Progenitor cell of endocrine pancreas (in vitro differentiated cells): ENCODE measurements at places on chromosomes 1 and 21. TPM values are rescaled to one million over a fixed set of nuclear protein-coding genes. Genes with fewer than 3 reads are reported as not detected.
A peak's percentile ranks its signal among the peaks of the same experiment; 100 is the strongest.

Gene PEX11B
- total RNA-seq, result 21.1 and 23.9 TPM in 2 replicates

Gene PYHIN1
- not detected in 2 replicates for total RNA-seq

Gene FALEC
- total RNA-seq, result 0.57 TPM in 1 of 2 replicates, not detected in the other

Gene CRP
- total RNA-seq, result not detected in 2 replicates

Gene OR2L3
- not detected in 2 replicates for total RNA-seq

Gene IER5
- total RNA-seq, result 1.7 and 2.3 TPM in 2 replicates

Gene AGT
- total RNA-seq, result 12.5 and 13.5 TPM in 2 replicates

DNA sequence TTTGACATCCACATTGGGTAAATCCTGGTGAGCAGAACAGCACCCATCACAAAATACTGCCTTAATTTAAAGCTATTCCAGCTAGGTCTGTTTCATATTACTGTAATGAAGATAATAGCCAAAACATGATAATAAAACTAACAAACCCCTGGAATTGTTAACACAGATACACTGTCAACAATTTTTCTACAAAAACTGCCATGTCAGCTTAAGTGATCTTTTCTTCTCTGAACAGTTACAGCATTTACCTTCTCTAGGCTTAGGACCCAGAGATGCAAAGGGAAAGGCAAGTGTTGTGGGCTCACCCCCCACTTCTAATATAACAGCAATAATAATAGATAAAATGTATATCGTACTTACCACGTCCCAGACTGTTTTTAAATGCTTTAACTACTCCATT lies 92.1 kb downstream of the SMYD3 start:
- no peaks in the 10 kb centered on the region for H3K27me3 ChIP-seq
- H3K27ac ChIP-seq, result no peak overlapping the region
- H3K36me3 ChIP-seq, result peaks cover 23% of the 10 kb centered on the region
- H3K4me1 ChIP-seq, result no peaks in the 10 kb centered on the region
- H3K4me3 ChIP-seq, result no peak overlapping the region

DNA sequence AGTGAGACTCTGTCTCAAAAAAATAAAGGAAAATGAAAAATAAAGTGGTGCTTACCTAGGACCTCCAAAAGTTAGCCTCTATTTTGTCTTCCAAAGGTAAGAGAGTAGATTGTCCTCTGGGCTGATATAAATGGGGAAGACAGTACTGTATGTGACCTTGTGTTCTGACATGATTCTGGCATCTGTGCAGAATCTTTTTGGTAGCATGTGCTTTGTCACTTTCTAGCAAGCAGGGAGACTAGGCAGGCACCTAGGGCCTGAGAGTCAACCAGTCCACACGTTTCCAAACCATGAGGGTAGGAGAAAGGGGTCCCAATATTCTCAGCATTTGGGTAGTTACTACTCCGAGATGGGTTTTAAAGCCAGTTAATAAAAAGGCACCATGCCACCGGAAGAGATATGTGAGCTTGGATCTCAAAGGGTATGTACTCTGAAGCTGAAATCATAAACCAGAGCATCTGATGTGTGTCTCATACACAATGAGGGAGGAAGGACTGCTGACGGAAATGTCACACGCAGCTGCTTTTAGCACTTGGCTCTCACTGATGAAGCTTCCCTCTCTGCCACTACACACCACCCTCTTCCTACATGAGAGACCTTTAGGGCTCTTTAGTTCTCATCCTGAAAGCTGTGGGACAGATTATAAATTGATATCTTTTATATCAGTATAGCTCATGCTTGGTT lies 27.0 kb upstream of the SLC16A1 start:
- no peak overlapping the region for H3K27ac ChIP-seq
- no peaks in the 10 kb centered on the region for H3K36me3 ChIP-seq
- no peak for DNase-seq
- H3K27me3 ChIP-seq, result no peaks in the 10 kb centered on the region

DNA sequence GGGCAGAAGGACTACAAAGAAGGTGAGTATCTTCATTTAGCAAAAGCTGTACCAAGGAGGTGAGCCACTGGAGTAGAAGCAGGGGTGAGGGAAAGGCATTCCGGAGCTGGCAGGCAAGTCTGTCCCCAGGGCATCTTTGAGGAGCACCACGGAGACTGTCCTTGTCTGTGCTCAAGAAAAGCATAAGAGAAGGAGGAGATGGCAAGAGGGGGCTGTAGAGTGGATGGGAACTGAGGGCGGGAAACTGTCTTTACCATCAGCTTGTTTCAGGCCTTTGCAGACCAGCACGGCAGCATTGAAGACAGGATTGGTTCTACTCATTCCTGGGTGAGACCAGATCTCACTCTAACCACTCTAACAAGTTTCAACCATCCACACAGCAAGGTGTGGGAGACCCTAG lies 355.8 kb downstream of the AJAP1 start:
- no peak overlapping the region for H3K27ac ChIP-seq
- H3K27me3 ChIP-seq, result peaks cover 7% of the 10 kb centered on the region
- no peak overlapping the region for H3K4me3 ChIP-seq
- H3K36me3 ChIP-seq, result no peaks in the 10 kb centered on the region
- H3K4me1 ChIP-seq, result no peaks in the 10 kb centered on the region

DNA sequence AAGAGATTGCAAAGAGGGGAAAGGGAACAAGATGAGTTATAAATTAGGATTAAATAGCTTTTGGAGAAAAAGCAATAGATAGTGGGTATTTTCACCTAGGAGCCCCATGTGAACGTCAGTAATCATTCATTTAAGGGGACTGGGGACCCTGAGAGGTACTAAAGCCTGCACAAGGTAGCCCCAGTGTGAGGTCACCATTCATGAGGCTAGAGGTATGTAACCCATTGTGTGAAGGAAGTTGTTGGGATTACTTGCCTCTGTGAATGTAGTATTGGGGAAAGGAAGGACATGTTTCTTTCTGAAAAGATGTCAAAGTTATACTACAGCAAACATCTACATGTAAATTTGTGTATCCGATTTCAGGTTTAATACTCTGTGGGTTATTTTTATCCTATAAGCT lies 276.8 kb downstream of the TBX15 start:
- no peak overlapping the region for H3K27ac ChIP-seq
- no peaks in the 10 kb centered on the region for H3K4me1 ChIP-seq
- H3K36me3 ChIP-seq, result no peaks in the 10 kb centered on the region
- no peaks in the 10 kb centered on the region for H3K27me3 ChIP-seq

GRCh38 chr1:180157576-180158057 lies 2.9 kb downstream of the QSOX1 start:
- H3K27ac ChIP-seq, result peak overlapping the region; percentile 96
- peak overlapping the region; percentile 92 for H3K4me3 ChIP-seq
- H3K4me1 ChIP-seq, result peaks cover 62% of the 10 kb centered on the region
- peaks cover 21% of the 10 kb centered on the region for H3K27me3 ChIP-seq
- H3K36me3 ChIP-seq, result peaks cover 4% of the 10 kb centered on the region

DNA sequence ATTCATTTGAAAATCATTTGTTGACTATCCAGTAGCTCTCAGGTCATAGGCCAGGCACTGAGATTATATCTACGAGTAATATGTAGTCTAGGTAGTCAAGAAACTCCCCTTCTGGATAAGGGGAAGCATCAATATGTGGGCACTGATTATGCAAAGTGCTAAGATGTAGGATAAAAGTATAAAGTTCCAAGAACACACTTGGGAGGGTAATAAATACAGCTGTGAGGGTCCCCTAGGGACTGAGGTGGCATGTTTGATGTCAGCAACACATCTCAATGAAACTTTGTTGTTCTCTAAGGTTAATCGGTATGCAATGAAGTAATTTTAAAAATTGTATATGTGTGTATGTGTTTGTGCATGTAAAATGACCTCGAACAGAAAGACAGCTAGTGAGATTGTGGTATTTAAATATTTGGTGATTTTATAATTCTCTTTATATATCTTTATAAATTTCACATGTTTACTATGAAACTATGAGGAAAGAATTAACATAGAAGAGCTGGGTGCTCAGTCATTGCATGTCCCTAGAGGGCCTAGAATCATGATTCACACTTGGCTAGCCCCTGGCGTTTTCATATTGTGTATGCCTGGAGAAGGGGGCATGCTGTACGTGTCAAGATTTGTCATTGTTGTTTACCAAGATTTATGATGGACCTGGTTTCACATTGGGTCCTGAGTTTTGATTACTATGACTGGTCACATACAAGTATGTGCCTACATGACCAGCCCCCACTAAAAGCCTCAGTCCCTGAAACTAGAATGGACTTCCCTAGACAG lies 140.1 kb upstream of the DUSP10 start:
- no peaks in the 10 kb centered on the region for H3K36me3 ChIP-seq
- H3K4me3 ChIP-seq, result no peak overlapping the region
- peaks cover 2% of the 10 kb centered on the region for H3K27me3 ChIP-seq

- no peaks in the 10 kb centered on the region for H3K36me3 ChIP-seq
- H3K27me3 ChIP-seq, result no peaks in the 10 kb centered on the region
- H3K4me1 ChIP-seq, result peaks cover 7% of the 10 kb centered on the region
- no peak overlapping the region for H3K4me3 ChIP-seq
- H3K27ac ChIP-seq, result no peak overlapping the region
Measured at GRCh38 chr1:167197692-167198091, 23.0 kb upstream of the POU2F1 start.

- no peak overlapping the region for H3K4me3 ChIP-seq
- no peak for DNase-seq
- H3K36me3 ChIP-seq, result no peaks in the 10 kb centered on the region
- H3K27me3 ChIP-seq, result no peaks in the 10 kb centered on the region
Measured at GRCh38 chr1:201724039-201724765, 104.8 kb upstream of the IPO9 start.

DNA sequence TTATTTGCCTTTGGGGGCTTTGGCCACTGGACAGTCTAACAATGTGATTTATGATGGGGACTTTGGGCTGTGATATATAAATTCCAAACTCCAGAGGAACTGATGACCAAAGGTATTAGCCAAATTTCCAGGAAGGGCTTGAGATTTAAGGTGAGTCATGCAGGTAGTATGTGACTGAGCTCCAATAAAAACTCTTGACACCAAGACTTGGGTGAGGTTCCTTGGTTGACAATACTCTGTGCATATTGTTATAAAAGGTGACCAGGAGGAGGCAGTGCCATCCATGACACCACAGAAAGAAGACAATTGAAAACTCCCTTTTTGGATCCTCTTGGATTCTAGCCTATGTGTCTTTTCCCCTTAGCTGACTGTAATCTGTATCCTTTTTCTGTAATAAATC lies 392.7 kb upstream of the LRRC7 start:
- H3K4me3 ChIP-seq, result no peak overlapping the region
- H3K27me3 ChIP-seq, result no peaks in the 10 kb centered on the region
- DNase-seq, result no peak

- peaks cover 1% of the 10 kb centered on the region for H3K4me1 ChIP-seq
- H3K27ac ChIP-seq, result no peak overlapping the region
- DNase-seq, result no peak
- H3K4me3 ChIP-seq, result no peak overlapping the region
- H3K27me3 ChIP-seq, result no peaks in the 10 kb centered on the region
Measured at GRCh38 chr1:192459467-192459866, 116.1 kb upstream of the RGS1 start.

- H3K4me1 ChIP-seq, result peaks cover 18% of the 10 kb centered on the region
- H3K27me3 ChIP-seq, result no peaks in the 10 kb centered on the region
- no peak for DNase-seq
- no peak overlapping the region for H3K4me3 ChIP-seq
Measured at GRCh38 chr1:58443986-58444868, 102.3 kb downstream of the OMA1 start.

DNA sequence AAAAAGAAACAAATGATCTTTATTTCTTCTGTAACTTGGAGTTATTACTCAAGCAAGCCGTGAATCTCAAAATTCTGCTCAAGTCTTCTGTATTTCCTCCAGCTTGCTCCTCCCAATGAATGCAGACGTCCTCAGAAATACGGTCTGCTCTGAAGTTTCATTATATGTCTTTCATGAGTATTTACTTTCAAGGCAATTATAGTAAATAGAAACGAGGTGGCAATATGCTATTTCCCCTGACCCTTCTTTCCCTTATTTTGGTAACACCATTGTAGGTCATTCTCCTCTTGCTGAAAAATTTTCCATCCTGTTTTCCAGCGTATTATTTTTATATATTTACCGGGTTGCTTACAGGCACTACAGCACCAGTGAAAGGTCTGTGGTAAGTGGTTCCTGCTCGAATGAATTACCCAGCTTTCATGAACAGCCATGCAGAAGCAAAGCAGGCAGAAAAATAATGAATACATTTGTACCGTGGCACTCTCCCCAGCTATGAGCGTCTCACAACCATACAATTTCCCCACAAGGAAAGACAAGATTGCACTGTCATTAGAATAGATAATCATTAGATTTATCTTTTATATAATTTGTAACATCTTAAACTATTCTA lies 350.9 kb upstream of the PKN2 start:
- H3K36me3 ChIP-seq, result no peaks in the 10 kb centered on the region
- H3K4me1 ChIP-seq, result no peaks in the 10 kb centered on the region

GRCh38 chr21:24658026-24658425 lies 949.3 kb downstream of the MRPL39 start:
- H3K27ac ChIP-seq, result no peak overlapping the region
- H3K27me3 ChIP-seq, result no peaks in the 10 kb centered on the region
- no peak for DNase-seq
- H3K4me3 ChIP-seq, result no peak overlapping the region

- H3K27me3 ChIP-seq, result peaks cover 10% of the 10 kb centered on the region
- no peak overlapping the region for H3K4me3 ChIP-seq
- H3K27ac ChIP-seq, result no peak overlapping the region
- DNase-seq, result no peak
Measured at GRCh38 chr1:201019321-201019977, 4.1 kb downstream of the KIF21B start.

DNA sequence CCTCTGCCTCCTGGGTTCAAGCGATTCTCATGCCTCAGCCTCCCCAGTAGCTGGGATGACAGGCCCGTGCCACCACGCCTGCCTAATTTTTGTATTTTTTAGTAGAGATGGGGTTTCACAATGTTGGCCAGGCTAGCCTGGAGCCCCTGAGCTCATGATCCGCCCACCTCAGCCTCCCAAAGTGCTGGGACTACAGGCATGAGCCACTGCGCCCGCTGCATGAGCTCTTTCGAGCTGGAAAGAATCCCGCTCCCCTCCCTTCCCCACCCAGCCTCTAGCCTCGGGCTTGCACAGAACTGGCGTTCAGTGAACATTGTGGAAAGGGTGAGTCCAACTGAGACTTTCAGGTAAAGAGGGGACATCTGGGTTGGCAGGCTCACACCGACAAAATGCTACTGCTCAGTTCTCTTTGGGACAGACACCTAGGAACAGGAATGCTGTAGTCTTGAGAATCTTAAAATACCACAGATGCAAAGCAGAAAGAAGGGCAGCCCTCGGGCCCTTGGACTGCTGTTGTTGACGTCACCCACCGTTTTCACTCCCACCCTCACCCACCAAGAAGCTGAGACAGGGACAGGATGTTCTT lies 9.7 kb upstream of the GNG4 start:
- peaks cover 8% of the 10 kb centered on the region for H3K27me3 ChIP-seq
- peaks cover 10% of the 10 kb centered on the region for H3K4me1 ChIP-seq
- H3K4me3 ChIP-seq, result no peak overlapping the region
- DNase-seq, result no peak
- H3K27ac ChIP-seq, result no peak overlapping the region
- H3K36me3 ChIP-seq, result no peaks in the 10 kb centered on the region

DNA sequence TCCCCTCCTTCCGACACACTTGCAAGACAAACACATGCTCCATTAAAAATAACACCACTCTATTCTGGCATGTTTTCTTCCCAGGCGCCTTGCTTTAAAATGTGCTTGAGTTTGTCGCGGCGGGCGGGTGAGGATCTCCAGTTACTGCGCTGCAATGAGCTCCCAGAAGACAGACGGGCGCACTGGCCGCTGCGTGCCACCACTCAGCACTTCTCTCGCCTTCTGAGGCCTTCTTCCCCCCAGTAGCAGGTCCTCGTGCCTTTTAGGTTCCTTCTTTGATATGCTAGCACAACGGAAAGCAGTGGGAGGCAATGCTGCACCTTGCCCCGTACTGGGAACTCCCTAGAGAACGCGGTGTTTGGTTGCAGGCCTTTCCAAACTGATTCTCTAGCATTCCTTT lies 279.5 kb upstream of the NR5A2 start:
- H3K27ac ChIP-seq, result no peak overlapping the region
- H3K4me3 ChIP-seq, result peak overlapping the region; percentile 38
- DNase-seq, result no peak
- peaks cover 9% of the 10 kb centered on the region for H3K27me3 ChIP-seq
